Melanocyte of skin (primary cell): ENCODE measurements at places on chromosomes 5 and 9. TPM values are rescaled to one million over a fixed set of nuclear protein-coding genes. Genes with fewer than 3 reads are reported as not detected.

Gene PKD2L2
- total RNA-seq, result 0.33 TPM in 1 of 2 replicates, not detected in the other

Gene RETREG1
- 12.3 and 16.0 TPM in 2 replicates for total RNA-seq

Gene FYB1
- total RNA-seq, result 2.7 and 5.9 TPM in 2 replicates

Gene SHISAL2B
- total RNA-seq, result not detected in 2 replicates

Gene SEMA4D
- not detected in 2 replicates for total RNA-seq

Gene KCNV2
- not detected in 2 replicates for total RNA-seq

Gene TMEM174
- total RNA-seq, result not detected in 2 replicates

Gene SURF6
- 5.9 and 9.5 TPM in 2 replicates for total RNA-seq

Gene GPRIN1
- total RNA-seq, result 14.3 and 17.7 TPM in 2 replicates
